ENCODE measurements at places on chromosomes 13 and 19. TPM values are rescaled to one million over a fixed set of nuclear protein-coding genes. Genes with fewer than 3 reads are reported as not detected.

Gene ZNF575
- total RNA-seq: not detected

Gene C1QTNF9
- not detected for total RNA-seq

Gene LILRB3
- not detected for total RNA-seq

Gene NCR1
- 0.78 TPM for total RNA-seq

Gene ZNF134
- 55.7 TPM for total RNA-seq

Gene ZNF547
- 5.1 TPM for total RNA-seq

Gene VAV1
- total RNA-seq: 1.8 TPM

Gene UHRF1
- total RNA-seq: 45.7 TPM

Gene NLRP11
- not detected for total RNA-seq

Gene GAPDHS
- not detected for total RNA-seq

Gene SLC8A2
- 11.6 TPM for total RNA-seq

Gene TLE2
- total RNA-seq: 22.8 TPM

Gene REX1BD
- 124 TPM for total RNA-seq

Gene PRKCG
- 15.9 TPM for total RNA-seq

Gene F2RL3
- not detected for total RNA-seq

Gene RASGRP4
- total RNA-seq: 3.6 TPM

Gene SGCG
- total RNA-seq: not detected

Gene CRB3
- total RNA-seq: 44.4 TPM

Gene SLC7A10
- 6.3 TPM for total RNA-seq

Gene ZNF560
- 0.31 TPM for total RNA-seq

Gene TMEM221
- total RNA-seq: 0.90 TPM

Gene FAM83E
- total RNA-seq: 4.5 TPM

Gene CGB8
- total RNA-seq: not detected

Gene NXNL1
- total RNA-seq: not detected

Gene PRR22
- total RNA-seq: 1.0 TPM

Gene PCDH8
- total RNA-seq: 1.2 TPM
